ENCODE measurements at places on chromosomes 12 and 14.

DNA sequence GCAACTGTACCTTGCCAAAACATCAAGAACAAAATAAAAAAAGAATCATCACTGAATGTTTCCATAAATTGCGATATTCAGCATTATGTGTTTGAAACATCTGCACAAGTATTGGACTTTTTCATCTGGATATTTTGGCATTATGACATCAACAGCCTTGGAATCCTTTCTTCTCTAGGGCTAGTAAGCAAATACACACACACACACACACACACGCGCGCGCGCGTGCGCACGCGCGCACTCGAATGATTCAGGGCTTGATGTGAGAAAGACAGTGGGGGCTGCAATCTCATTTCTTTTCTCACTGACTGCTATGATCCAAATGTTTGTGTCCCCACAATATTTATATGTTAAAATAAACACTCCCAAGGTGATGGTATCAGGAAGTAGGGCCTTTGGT, 90.0 kb upstream of the SLC38A4 start:
- H3K27me3 ChIP-seq = no peaks in the 10 kb centered on the region
- DNase-seq = no peak
- no peak overlapping the region for H3K4me3 ChIP-seq

- no peak overlapping the region for H3K4me3 ChIP-seq
- no peak for DNase-seq
Measured at GRCh38 chr12:5013266-5013730, 30.4 kb upstream of the KCNA5 start.

- DNase-seq = no peak
- no peak overlapping the region for H3K4me3 ChIP-seq
- no peaks in the 10 kb centered on the region for H3K36me3 ChIP-seq
- no peaks in the 10 kb centered on the region for H3K4me1 ChIP-seq
- no peak overlapping the region for H3K27ac ChIP-seq
Measured at GRCh38 chr12:107402041-107403022, 283.3 kb upstream of the PWP1 start.

- no peaks in the 10 kb centered on the region for H3K27me3 ChIP-seq
- H3K27ac ChIP-seq = no peak overlapping the region
- H3K36me3 ChIP-seq = peaks cover 12% of the 10 kb centered on the region
Measured at GRCh38 chr12:133106253-133106652, 23.8 kb downstream of the ZNF891 start.

GRCh38 chr14:76904100-76904739, 78.0 kb downstream of the LRRC74A start:
- H3K4me1 ChIP-seq = peaks cover 15% of the 10 kb centered on the region
- H3K27me3 ChIP-seq = no peaks in the 10 kb centered on the region
- DNase-seq = no peak
- peak overlapping the region; percentile 15 for H3K4me3 ChIP-seq
- H3K27ac ChIP-seq = peak overlapping the region; percentile 66

- peak; percentile 63 for DNase-seq
- peak overlapping the region; percentile 67 for H3K4me3 ChIP-seq
- peaks cover 16% of the 10 kb centered on the region for H3K4me1 ChIP-seq
- peak overlapping the region; percentile 81 for H3K27ac ChIP-seq
- no peaks in the 10 kb centered on the region for H3K27me3 ChIP-seq
- no peaks in the 10 kb centered on the region for H3K36me3 ChIP-seq
Measured at GRCh38 chr14:23301288-23301968, 1.2 kb downstream of the PPP1R3E start.

- no peaks in the 10 kb centered on the region for H3K36me3 ChIP-seq
- peaks cover 5% of the 10 kb centered on the region for H3K4me1 ChIP-seq
- H3K27me3 ChIP-seq = no peaks in the 10 kb centered on the region
- H3K4me3 ChIP-seq = no peak overlapping the region
- no peak for DNase-seq
Measured at GRCh38 chr12:6113691-6114475, 10.6 kb downstream of the VWF start.

- no peaks in the 10 kb centered on the region for H3K27me3 ChIP-seq
- no peaks in the 10 kb centered on the region for H3K4me1 ChIP-seq
Measured at GRCh38 chr14:71563492-71564153, 368.6 kb upstream of the RGS6 start.

DNA sequence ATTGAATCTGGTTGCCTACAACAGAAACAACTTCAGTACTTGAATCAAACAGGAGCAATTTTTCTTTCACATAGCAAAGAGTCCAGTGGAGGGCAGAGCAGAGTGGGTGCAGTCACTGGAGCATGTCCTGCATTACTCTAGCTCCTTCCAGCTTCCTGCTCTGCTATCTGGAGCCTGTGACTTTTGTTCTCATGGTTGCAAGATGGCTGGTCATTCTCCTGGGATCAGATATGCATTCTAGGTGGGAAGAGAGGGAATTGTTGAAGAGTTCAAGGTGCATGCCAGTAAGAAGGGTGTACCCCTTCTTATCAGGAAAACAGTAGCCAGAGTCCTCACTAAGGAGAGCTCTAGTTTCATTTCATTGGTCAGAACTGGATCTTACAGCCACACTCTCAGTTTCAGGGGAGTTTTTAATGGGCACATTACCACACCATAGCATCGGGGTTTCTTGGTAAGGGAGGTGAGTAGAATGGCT, 8.0 kb downstream of the IFT43 start:
- H3K27ac ChIP-seq = no peak overlapping the region
- no peaks in the 10 kb centered on the region for H3K4me1 ChIP-seq
- H3K27me3 ChIP-seq = no peaks in the 10 kb centered on the region
- H3K36me3 ChIP-seq = no peaks in the 10 kb centered on the region

- DNase-seq = no peak
- H3K36me3 ChIP-seq = no peaks in the 10 kb centered on the region
- H3K27me3 ChIP-seq = no peaks in the 10 kb centered on the region
- H3K4me1 ChIP-seq = no peaks in the 10 kb centered on the region
Measured at GRCh38 chr12:128138125-128138524, 128.8 kb upstream of the TMEM132C start.

DNA sequence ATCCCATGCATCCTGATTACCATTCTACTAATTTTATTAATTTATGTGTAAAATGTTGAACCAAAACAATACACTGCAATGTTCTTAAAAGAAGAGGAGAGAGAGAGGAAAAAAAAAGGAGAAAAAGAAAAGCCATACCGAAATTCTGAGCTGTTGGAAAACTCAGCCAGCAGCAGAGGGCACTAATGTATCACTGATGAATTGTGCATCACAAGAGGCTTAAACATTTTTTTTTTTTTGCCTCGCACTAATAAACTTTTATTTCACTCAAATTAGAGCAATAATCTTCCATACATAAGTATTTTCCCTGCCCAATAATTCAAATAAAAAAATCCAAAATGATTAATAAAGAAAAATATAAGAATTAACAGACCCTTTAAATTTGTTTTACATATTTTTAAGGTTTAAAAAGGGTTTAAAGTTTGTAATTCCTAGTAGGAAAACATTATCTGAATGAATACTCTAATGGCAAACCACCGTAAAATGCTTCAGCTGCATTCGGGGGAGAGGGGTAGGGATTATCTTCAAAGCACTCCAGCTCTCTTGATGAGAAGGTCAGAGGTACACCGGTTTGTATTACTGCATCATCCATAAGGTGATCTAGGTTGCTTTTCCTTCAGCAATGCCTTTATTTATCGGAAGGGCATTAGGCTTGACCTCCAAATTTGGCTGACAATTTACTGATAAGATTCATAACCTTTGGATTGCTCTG, 41.9 kb downstream of the ATP23 start:
- H3K36me3 ChIP-seq = 0 out of 2 replicates have a peak, but pooled peaks cover 2% of the 10 kb centered on the region
- peaks cover 3% of the 10 kb centered on the region for H3K27me3 ChIP-seq
- H3K4me3 ChIP-seq = no peak overlapping the region

DNA sequence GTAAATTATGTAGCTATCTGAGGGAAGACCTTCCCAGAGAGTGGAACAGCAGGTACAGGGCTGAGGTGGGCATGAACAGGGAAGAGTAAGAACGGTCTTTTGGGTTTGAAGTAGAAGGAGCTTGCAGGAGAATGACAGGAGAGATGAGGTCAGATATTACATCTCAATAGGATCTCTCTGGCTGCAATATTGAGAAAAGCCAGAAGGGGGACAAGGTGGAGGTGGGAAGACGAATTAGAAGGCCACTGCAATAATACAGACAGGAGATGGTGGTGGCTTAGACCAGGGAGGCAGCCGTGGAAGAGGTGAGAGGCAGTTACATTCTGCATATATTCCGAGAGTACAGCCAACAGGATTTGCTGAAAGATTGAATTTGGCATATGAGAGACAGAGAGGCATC, 310.2 kb downstream of the APAF1 start:
- DNase-seq = no peak
- H3K27me3 ChIP-seq = no peaks in the 10 kb centered on the region
- H3K4me3 ChIP-seq = no peak overlapping the region
- H3K4me1 ChIP-seq = no peaks in the 10 kb centered on the region
- H3K36me3 ChIP-seq = no peaks in the 10 kb centered on the region

DNA sequence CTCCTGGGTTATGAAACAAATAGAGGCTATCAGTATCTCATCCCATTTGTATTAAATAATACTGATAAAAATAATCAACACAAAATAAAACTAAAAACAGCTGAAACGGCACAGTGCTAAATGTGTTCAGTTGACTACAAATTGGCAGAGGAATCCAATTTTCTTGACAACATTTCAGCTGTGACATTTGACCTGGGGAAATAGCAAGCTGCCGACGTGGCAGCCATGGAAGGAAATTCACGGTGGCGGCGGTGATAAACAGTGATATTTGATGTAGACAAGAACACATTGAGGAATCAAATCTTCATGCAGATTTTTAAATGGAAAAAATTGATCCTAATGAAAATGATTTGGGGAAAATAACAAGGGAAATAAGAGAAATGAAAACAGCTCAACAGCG, 159.1 kb upstream of the RTL1 start:
- H3K27me3 ChIP-seq = no peaks in the 10 kb centered on the region
- no peak overlapping the region for H3K27ac ChIP-seq
- no peaks in the 10 kb centered on the region for H3K4me1 ChIP-seq
- no peaks in the 10 kb centered on the region for H3K36me3 ChIP-seq
